Activated CD8-positive, alpha-beta memory T cell treated with anti-CD3 and anti-CD28 coated beads for 1 hour (primary cell): ENCODE measurements at places on chromosomes 4 and X.

- DNase-seq: no peak
Observed at GRCh38 chr4:122542411-122543236, 78.2 kb downstream of the IL21 start.

- DNase-seq: no peak
Observed at GRCh38 chr4:147340111-147340510, 140.8 kb upstream of the EDNRA start.

GRCh38 chr4:27006646-27007045 is 146.0 kb downstream of the STIM2 start:
- no peak for DNase-seq

DNA sequence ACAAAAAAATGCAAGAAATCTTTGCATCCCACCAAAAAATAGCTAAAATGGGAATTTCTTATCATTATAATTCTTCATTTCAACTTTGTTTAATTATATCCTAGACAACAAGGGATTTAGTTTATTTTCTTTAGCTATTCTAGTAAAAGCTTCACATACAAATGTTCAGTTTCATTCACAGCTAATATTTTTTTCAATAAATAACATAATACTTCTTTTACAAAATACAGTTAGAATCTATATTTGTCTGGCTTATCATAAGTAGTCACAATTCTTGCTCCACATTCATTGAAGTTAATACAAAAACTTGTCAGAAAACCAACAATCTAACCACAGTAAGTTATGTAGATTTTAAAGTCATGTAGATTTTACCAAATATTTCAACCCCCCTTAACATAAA is 414.4 kb downstream of the FAT4 start:
- no peak for DNase-seq

GRCh38 chr4:8128100-8128856 is 30.3 kb downstream of the ABLIM2 start:
- no peak for DNase-seq

DNA sequence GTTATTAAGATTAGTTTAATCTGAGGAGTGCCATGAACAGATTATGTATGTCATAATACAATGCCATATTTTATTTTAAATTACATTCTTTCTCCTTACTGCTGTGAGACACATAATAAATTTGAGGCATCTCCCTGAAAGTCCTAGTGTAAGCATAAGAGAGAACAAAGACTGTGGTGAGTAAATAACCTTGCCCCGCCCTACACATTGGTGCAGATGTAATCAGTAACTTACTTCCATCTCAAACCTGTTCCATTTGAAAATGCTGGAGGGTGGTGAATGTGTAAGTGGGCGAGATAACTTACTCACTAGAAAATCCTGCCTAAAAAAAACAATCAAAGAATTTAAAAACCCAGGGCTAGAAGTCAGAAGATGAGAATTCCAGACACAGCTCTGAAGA is 338.1 kb upstream of the SLIT2 start:
- no peak for DNase-seq

DNA sequence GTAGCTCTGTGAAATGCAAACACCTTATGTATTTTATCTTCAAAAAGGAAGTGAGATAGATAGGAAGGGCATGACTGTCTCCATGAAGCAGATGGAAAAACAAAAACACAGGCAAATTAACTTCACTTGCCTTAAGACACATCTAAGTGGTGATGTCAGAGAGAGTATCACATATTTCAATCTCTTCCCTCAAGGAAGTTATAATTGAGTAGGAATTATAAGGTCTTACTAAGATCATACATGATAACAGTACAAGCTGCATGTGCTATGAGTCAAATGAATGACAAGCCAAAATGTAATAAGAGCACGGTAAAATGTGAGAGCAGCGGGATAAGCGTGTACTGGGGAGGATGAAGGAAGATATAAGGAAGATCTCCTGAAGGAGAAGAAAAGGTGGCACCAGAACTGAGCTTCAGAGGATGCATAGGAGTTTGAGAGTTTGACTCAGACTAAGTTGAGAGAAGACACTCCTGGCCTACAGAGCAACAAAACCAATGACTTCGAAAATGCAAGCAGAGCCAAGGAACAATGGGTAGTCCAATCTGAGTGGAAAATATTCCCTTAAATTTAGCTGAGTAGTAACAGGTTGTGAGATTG is 43.3 kb upstream of the GALNT7 start:
- DNase-seq: no peak
